ENCODE measurements at places on chromosomes 5 and 9. TPM values are rescaled to one million over a fixed set of nuclear protein-coding genes. Genes with fewer than 3 reads are reported as not detected.

DNA sequence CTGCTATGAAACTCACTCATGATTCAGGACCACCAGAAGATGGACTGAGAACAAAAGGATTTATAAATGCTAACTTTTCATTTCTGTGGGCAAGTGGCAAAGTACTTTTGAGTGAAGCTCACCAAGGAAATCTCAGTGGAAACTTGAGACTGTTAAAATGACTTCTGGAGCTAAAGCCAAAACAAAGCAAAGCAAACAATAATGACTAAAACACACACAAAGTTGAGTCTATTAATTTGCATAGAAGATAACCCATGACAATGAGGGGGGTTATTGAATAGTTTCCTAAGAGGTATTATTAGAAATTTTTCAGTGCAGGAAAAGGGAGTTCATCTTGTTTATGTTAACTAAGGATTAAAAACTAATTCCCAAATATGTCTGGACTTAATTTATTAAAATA lies 612.8 kb upstream of the FAM174A start:
- no peak overlapping the region for H3K4me3 ChIP-seq
- DNase-seq: no peak
- no peaks in the 10 kb centered on the region for H3K36me3 ChIP-seq
- no peaks in the 10 kb centered on the region for H3K27me3 ChIP-seq

DNA sequence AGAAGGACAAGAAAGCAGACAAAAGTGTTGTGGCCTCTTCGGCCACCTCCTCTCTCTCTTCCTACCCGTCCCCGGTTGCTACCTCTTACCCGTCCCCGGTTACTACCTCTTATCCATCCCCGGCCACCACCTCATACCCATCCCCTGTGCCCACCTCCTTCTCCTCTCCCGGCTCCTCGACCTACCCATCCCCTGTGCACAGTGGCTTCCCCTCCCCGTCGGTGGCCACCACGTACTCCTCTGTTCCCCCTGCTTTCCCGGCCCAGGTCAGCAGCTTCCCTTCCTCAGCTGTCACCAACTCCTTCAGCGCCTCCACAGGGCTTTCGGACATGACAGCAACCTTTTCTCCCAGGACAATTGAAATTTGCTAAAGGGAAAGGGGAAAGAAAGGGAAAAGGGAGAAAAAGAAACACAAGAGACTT lies 2.4 kb downstream of the EGR1 start:
- peaks cover 91% of the 10 kb centered on the region for H3K36me3 ChIP-seq
- H3K27ac ChIP-seq: peak overlapping the region; percentile 92
- peak overlapping the region; percentile 78 for H3K4me3 ChIP-seq

DNA sequence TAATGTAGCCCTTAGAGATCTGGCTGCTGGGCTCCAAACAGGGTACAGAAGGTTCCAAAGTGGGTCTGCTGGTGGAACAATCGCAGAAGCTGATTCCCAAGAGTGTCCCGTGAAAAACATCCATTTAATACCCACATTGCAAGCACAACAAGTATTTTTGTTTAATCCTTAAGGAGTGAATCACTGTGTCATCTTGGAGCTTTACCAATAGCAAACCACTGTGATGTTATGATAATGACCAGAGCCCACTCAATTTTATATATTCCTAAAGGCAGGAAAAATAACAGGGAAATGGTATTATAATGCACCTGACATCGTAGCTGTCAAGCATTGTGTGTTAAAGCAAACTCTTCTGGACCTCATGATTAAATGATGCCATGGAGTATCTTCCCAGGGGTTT lies 291.9 kb downstream of the FBXL7 start:
- no peaks in the 10 kb centered on the region for H3K4me1 ChIP-seq
- DNase-seq: no peak
- no peak overlapping the region for H3K27ac ChIP-seq
- no peaks in the 10 kb centered on the region for H3K27me3 ChIP-seq
- no peaks in the 10 kb centered on the region for H3K36me3 ChIP-seq
- no peak overlapping the region for H3K4me3 ChIP-seq

GRCh38 chr9:111440226-111440625 lies 44.0 kb downstream of the ECPAS start:
- no peak for DNase-seq
- peaks cover 15% of the 10 kb centered on the region for H3K36me3 ChIP-seq
- H3K27ac ChIP-seq: no peak overlapping the region
- H3K27me3 ChIP-seq: no peaks in the 10 kb centered on the region
- no peak overlapping the region for H3K4me3 ChIP-seq

- no peak for DNase-seq
- no peak overlapping the region for H3K4me3 ChIP-seq
- no peaks in the 10 kb centered on the region for H3K27me3 ChIP-seq
- H3K27ac ChIP-seq: no peak overlapping the region
These were observed 331.1 kb downstream of the TMEM38B start for GRCh38 chr9:106025453-106025852.

DNA sequence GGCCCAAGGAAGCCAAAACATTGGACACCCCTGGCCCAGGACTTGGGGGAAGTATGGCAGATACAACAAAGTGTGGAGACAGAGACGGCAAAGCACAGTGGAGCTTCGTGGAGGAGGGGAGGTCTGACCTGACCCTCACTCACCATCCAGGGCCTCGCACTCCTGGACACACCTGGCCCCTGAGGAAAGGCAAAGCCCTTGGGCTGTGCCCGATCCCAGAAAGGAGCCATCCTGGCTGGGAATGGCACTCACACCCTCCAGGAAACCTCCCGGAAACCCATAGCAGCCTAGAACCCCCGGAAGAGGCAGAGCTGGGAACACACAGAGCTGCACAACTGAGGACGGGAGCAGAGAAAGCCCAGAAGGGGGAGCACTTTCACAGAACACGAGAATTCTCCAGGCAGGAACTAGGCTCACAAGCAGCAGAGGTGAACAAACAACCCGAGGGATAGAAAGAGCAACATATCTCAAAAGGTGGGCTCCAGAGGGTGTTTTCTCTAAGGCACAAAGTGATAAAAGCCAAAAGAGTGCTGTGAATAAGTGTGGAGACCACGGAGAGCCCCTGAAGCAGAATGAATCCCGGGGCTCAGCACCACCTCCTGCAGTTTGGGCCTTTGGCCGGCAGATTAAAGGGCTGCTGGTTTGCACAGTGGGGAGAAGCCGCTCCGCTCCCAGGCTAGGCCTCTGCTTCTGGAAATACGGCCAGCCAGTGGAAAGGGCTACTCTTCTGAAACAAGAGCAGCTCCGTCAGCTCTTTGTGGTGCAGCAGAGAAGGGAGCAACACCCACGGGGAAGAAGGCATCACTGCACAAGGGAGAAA lies 108.2 kb downstream of the UBE2R2 start:
- H3K27me3 ChIP-seq: no peaks in the 10 kb centered on the region
- peaks cover 67% of the 10 kb centered on the region for H3K36me3 ChIP-seq
- H3K27ac ChIP-seq: no peak overlapping the region
- DNase-seq: peak; percentile 48
- no peaks in the 10 kb centered on the region for H3K4me1 ChIP-seq
- H3K4me3 ChIP-seq: no peak overlapping the region

GRCh38 chr5:33315189-33315588 lies 125.6 kb upstream of the TARS1 start:
- H3K4me1 ChIP-seq: no peaks in the 10 kb centered on the region
- DNase-seq: no peak
- H3K4me3 ChIP-seq: no peak overlapping the region

GRCh38 chr5:95251185-95251584 lies 33.7 kb downstream of the MCTP1 start:
- no peak overlapping the region for H3K4me3 ChIP-seq
- H3K27ac ChIP-seq: no peak overlapping the region
- peaks cover 45% of the 10 kb centered on the region for H3K27me3 ChIP-seq
- DNase-seq: no peak
- no peaks in the 10 kb centered on the region for H3K36me3 ChIP-seq

The FPGS gene
- 75.2 TPM for total RNA-seq

- no peak for DNase-seq
- no peak overlapping the region for H3K4me3 ChIP-seq
- no peaks in the 10 kb centered on the region for H3K4me1 ChIP-seq
- H3K36me3 ChIP-seq: no peaks in the 10 kb centered on the region
- no peak overlapping the region for H3K27ac ChIP-seq
These were observed 113.8 kb downstream of the GADD45G start for GRCh38 chr9:89718651-89719050.

DNA sequence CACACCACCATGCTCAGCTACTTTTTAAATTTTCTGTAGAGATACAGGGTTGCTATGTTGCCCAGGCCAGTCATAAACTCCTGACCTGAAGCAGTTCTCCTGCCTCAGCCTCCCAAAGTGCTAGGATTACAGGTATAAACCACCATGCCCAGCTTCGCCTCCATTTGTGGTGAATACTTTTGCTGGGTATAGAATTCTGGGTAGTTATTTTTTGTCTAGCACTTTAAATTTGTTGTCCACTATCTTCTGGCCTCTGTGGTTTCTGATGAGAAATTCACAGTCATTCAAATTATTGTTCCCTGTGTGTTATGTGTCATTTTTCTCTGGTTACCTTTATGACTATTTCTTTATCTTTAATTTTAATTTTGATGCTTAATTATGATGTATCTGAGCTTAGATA lies 57.7 kb upstream of the EXOC3 start:
- H3K27me3 ChIP-seq: peaks cover 13% of the 10 kb centered on the region
- no peak overlapping the region for H3K4me3 ChIP-seq
- peaks cover 11% of the 10 kb centered on the region for H3K4me1 ChIP-seq
- H3K27ac ChIP-seq: no peak overlapping the region

The MZB1 gene
- total RNA-seq: 0.24 TPM

- H3K27me3 ChIP-seq: no peaks in the 10 kb centered on the region
- H3K27ac ChIP-seq: no peak overlapping the region
- DNase-seq: no peak
- no peaks in the 10 kb centered on the region for H3K4me1 ChIP-seq
- H3K4me3 ChIP-seq: no peak overlapping the region
- H3K36me3 ChIP-seq: no peaks in the 10 kb centered on the region
These were observed 39.6 kb downstream of the UBAP1 start for GRCh38 chr9:34218446-34218845.

DNA sequence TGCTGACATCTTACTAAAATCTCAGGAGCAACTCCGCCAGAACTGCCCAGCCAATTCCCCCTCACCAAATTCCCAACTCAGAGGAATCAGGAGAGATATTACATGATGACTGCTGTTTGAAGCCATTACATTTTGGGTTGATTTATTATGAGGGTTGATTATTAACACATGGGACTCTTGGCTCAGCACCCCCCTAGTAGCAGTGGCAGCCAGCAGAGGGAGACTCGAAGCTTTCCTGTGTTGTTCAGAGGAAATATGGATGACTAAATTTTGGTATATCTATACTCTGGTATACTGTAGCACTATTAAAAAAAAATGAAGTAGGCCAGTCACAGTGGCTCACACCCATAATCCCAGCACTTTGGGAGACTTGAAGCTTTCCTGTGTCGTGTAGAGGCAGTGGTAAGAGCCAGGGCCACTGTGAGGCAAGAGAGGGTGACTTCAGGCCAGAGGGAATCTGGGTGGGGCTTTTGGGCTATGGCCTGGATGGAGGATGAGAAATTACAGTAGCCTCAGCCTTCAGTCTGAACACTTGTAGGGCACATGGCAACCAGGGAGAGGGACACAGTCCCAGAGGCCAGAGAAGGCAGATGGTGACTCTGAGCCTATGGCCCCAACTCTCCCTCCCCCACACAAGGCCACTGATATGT lies 111.4 kb downstream of the LHX2 start:
- peak; percentile 29 for DNase-seq
- H3K27me3 ChIP-seq: peaks cover 19% of the 10 kb centered on the region
- H3K27ac ChIP-seq: no peak overlapping the region
- H3K4me3 ChIP-seq: no peak overlapping the region
- peaks cover 12% of the 10 kb centered on the region for H3K4me1 ChIP-seq

GRCh38 chr5:74313896-74314295 lies 326.6 kb downstream of the ENC1 start:
- peaks cover 43% of the 10 kb centered on the region for H3K4me1 ChIP-seq
- no peak overlapping the region for H3K4me3 ChIP-seq
- no peaks in the 10 kb centered on the region for H3K36me3 ChIP-seq

The FAM81B gene
- not detected for total RNA-seq

DNA sequence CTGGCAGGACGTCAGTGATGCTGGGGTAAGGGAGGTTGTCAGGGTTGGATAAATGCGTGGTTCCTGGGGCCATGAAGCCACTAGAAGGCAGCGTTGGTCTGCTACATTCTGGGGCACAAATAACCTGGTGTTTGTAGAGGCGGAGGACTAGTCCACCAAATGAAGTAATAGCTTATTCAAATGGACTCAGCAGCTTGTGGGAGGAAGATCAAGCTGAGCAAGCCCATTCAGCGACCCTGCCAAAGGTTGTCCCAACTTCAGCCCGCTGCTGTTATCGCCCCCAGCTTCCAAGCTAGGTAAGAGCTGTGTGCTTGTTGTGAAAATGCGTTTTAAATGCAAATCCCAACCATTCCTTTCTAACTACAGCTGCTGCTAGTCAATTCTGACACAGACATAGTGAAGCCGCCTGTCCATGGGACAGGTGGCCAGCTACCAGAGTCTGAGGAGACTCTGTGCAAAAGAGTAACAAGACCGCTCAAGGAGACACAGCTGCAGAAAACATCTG lies 7.6 kb upstream of the FAM240B start:
- DNase-seq: peak; percentile 38
- no peak overlapping the region for H3K27ac ChIP-seq
- H3K4me3 ChIP-seq: no peak overlapping the region
- peaks cover 8% of the 10 kb centered on the region for H3K4me1 ChIP-seq
- no peaks in the 10 kb centered on the region for H3K36me3 ChIP-seq

DNA sequence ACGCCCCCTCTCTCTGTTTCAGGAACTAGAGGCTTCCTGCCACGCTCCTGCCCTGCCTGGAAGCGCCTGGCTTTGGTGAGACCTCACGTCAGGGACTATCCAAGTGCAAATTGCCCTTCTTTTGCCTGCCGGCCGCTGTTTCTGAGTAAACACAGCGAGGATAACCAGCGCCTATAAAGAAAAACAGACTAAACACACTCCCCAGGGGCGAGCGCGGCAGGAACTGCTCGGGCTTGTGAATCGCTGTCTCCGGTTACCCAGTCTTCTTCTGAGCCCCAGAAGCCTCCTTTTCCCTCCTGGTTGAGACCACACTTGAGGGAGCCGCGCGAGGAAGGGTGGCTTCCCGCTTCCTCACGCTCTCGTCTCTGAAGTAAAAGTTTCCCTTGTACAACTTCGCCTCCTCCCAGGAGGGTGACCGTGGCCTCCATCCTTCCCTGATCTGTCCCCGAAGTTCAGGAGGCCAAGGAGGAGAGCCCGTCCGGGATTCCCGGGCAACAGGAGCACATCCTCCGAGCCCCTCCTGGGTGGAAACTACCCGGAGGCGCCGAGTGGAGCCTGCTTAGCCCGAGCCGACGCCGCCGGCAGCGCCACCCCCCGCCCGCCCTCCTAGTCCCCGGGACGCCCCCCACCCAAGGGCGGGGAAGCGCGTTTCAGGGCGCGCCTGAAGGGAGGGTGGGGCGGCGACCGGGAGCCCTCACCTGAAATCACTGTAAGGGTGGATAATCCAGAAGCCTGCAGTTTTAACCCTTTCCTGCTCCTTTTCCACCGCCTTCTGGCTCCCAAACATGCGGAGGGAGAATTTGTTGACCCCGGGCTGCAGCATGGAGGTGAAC lies 993 bp downstream of the HCN1 start:
- no peaks in the 10 kb centered on the region for H3K4me1 ChIP-seq
- no peaks in the 10 kb centered on the region for H3K36me3 ChIP-seq
- H3K27ac ChIP-seq: no peak overlapping the region

DNA sequence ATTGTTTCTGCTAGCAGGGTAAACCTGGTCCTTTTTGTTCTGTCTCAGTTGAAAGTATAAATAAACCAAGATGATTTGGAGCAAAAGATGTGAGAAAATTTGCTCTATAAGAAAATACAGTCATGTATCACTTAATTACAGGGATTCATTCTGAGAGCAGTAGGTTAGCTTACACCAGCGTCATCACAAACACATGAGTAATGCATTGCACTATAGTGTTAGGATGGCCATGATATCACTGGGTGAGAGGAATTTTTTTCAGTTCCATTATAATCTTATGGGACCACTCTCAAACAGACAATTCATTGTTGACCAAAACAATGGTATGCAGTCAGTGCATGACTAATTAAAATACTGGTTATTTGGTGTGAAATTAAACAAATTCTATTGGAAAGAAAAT lies 430.9 kb downstream of the CHSY3 start:
- peak overlapping the region; percentile 9 for H3K27ac ChIP-seq
- H3K4me3 ChIP-seq: no peak overlapping the region
- no peaks in the 10 kb centered on the region for H3K27me3 ChIP-seq

All from Calu3 (cell line).